CD4-positive, alpha-beta T cell treated with Interleukin-17A for 1 hour (primary cell): ENCODE measurements at places on chromosomes 13 and 19.

GRCh38 chr13:85520445-85520844, 278.8 kb downstream of the SLITRK6 start:
- DNase-seq: no peak

GRCh38 chr19:3027981-3028304, 1.1 kb downstream of the TLE2 start:
- no peak for DNase-seq

DNA sequence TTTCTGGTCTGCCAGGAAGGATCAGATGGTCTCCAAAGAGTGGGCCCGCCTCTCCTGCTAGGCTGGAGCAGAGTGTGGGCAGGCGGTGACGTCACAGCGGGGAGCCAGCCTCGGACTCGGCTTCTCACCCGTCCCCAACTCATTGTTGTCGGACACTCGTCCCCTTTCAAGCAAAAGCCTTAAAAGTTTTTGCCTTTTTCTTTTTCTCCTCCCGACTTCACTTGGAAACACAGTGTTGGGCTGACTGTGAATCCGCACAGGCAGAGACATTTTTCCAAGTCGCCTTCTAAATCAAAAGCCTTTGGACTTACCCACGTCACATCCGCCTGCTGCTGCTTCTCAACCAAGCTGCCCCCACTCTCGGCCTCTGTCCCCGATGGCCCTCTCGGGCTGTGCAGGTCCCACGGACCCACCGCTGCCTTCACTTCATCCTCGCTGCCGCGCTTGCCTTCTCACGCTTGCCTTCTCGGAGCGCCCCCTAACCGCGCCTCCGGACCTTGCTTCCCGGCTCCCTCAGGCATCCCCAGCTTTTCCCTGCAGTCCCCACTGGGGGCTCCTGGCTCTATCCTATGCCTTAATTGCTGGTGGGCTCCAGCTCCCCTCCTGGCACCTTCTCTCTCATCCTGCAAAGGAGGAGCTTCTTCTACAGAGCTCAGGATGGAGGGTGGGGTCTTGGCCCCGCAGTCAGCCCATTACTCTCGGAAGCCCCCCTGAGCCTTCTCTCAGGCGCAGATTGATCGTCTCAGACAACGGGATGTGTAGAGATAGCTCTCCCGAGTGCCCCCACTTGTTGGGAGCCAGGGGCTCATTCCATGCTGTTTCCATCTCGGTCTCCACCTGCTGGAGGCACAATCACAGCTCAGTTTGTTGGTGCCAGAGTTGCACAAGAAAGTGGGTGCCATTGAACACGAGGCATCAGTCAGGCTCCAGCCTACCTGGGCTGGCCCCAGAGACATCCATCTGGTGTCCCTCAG, 3.9 kb upstream of the ZNF135 start:
- no peak for DNase-seq

GRCh38 chr19:51803967-51804366, 9.0 kb downstream of the FPR3 start:
- DNase-seq: no peak

GRCh38 chr13:111912453-111912866, 154.5 kb upstream of the SOX1 start:
- DNase-seq: no peak
